Activated CD4-positive, alpha-beta T cell treated with anti-CD3 and anti-CD28 coated beads, Interleukin-10, Interleukin-2, amounts not matched to agents 100 ng/mL and 50 ng/mL, durations not matched to agents 16 hours and 8 hours (primary cell): ENCODE measurements at places on chromosomes 13 and 19.

- no peak for DNase-seq
Observed at GRCh38 chr13:111911121-111911720, 155.7 kb upstream of the SOX1 start.

GRCh38 chr13:26412936-26413716, 144.4 kb upstream of the WASF3 start:
- DNase-seq, result no peak

- no peak for DNase-seq
Observed at GRCh38 chr13:44660050-44660449, 83.9 kb upstream of the TSC22D1 start.

DNA sequence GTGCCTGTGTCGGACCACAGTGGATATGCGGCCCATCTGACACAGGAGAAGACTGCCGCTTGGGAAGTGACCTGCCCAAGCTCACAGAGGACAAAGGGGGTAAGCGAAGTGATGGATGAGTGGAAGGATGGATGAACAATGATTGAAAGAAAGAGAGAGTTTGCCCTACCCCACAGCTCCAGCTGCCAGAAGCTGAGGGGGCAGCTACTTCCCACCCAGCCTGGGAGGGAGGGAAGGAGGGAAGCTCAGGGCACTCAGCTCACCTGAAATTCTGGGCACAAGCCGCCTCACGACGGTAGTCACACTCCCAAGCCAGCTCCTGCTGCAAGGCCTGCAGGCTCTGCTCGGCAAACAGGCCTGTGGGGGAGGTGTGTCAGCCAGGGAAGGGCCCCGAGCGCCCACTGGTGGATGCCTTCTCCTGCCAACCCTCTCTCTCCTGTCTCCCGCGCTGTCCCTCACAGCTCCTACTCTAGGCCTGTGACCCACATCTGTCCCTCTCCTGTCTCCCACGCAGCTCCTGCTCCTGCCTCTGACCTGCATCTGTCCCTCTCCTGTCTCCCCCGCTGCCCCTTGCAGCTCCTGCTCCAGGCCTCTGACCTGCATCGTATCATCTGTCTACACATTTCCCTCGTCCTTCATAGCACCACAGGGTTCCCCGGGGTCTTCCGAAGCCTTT, 12.0 kb upstream of the NUMBL start:
- DNase-seq, result no peak

DNA sequence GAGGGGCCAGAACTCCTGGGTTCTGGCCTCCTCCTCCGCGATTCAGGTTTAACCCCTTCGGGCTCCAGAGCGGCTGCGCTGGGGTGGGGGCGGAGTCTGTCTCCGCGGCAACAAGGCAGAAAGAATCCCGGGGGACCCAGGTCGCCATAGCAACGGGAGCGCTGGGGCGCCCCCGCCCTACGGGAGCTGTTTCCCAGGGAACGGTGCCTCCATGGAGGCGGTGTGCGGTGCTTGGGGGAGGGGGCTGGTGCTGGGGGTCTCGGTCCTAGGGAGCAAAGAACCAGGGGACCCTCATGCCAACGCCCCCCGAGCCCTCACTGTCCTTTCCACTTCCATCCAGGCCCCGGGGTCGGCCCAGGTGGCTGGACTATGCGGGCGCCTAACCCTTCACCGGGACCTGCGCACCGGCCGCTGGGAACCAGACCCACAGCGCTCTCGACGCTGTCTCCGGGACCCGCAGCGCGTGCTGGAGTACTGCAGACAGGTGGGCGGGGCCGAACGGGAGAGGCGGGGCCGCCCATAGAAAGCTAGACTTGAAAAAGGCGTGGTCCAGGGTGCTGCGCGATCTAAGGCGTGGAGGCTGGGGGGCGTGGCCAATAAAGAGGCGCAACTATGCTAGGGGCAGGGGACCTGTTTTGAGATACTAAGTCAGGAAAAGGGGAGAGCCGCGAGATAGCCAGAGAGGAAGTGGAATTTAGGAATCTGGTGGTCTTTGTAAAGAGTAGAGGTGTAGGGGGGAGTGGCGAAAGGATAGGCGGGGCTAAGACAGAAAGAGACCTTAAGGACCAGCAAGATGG, 1.2 kb downstream of the APLP1 start:
- peak; percentile 92 for DNase-seq
